T-helper 17 cell (primary cell): ENCODE measurements at places on chromosomes 3 and 15.

DNA sequence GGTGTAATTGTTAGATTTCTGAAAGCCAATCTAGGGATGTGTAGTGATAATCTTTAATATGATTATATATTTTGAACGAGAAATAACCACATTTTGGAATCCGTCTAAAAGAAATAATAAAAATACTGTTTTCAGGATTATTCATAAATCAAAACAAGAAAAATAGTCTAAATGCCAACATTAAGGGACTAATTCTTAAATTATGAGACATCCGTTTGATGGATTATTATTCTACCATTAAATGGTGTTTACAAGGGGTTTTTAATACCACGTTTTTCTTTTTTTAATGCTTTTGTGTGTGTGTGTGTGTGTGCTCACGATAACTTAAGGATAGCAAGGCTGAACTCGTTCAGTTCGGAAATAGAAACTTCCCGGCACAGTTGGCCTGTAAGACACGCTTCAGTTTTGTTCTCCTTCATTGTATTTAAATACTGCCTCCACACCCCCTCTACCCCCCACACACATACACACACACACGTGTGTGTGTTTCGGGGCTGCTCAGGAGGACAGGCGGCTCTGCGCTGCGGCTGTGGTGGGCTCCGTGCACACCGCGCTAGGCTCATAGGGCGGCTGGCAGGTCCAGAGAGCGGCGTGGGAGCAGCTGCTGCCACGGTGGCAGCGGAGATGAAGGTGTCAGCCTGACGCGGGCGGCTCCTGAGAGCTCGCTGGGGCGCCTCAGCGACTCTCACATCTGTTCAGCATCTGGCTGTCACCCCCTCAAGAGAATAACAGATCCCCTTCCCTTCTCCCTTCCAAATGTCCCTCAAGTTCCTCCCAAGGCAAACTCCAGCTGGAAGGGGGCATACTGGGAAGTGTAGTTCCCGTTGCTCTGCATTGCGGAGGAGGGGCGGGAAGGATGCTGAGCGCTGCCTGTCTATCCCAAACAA lies 23.0 kb upstream of the ANP32A start:
- no peak for DNase-seq

DNA sequence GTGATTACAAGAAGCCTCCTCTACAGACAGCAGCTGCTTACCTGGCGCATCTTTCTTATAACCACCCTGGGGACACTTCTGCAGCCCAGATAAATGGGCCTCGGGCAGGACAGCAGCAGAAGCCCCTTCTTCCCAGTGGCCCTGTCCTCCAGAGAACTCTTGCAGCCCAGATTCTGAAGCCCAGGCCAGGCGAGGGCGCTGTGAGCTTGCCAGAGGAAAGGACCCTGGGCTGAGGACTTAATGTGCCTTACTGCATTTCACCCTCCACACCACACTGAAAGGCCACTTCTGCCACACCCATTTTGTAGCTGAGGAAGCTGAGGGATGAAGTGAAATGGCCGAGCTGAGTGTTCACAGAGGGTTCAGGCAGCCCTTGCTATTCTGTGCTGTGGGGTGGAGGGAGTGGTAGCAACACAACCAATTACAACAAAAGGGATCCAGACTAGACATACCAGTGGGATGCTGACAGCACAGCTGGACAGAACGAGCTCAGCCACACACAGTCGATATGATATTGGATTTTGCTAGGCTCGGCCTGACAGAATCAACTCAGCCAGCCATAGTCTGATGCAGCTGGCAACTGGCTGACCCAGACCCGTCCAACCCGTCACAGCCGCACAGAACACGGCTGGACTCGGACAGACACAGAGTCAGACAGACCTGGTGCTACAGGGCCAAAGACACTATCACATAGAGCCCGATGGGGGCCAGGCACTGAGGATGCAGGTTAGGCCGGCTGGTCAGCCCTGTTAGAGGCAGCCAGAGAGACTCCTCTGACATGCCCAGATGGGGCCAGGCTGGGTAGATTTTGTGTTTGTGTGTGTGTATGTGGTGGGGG lies 7.3 kb downstream of the ACOX2 start:
- DNase-seq: no peak

DNA sequence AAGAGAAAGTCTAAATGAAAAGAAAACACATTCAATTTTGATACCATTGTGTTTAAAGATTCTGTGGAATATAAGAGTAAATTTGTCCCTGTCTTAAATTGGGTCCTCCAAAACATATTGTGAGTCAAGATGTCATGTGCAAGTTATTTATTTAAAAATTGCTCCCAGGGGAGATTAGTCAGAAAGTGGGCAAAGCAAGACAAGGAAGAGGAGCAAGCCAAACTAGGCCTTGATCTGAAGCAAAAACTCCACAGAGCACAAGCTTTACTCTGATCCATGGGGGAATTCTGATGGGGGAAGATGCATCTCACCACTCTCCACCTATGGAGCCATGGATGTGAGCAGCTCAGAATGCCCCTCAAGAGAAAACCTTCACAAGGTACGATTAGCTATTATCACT lies 342.8 kb upstream of the IL12A start:
- no peak for DNase-seq

- DNase-seq: no peak
Observed at GRCh38 chr3:64508140-64508539, 179.7 kb downstream of the ADAMTS9 start.

- DNase-seq: no peak
Observed at GRCh38 chr3:188309437-188310269, 155.7 kb downstream of the LPP start.

DNA sequence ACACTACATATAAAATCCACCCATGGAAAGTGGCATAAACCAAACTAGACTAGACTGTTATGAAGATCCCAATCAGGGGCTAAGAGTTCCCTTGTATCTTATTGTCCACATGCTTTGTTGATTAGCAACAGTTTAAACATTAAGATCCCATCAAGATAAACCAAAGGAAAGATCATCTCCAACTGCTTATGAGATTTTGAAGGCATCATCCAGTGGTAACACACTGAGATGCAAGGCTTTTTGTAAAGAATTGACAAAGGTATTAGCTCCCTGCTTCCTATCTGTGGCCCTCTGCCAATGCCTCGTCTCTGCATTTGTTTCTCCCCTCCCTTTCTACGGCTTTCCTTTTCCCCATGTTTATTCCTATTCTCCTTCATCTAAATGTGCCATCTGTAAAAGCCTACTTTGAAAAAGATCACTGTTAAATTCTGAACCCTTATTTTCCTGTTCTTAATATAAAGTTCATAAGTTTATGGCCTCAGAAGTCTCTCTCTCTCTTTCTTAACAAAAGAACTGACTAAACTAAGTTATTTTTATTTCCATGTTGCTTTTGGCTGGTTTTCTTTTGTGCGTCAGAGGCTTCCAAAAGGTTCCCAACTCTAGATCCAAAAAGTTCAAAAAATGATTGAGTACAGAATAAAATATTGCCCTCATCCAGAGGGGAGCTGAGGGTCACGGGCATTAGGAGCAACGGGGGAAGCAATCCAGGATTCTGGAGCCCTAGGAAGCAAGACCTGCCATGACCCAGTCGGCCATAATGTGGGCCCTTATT lies 5.5 kb downstream of the PLD1 start:
- DNase-seq: no peak

- no peak for DNase-seq
Observed at GRCh38 chr15:67366904-67367303, 112.3 kb downstream of the IQCH start.
